ENCODE measurements at places on chromosomes 7 and 10.

GRCh38 chr10:50426485-50426884 lies 175.2 kb upstream of the ASAH2 start:
- no peak for DNase-seq

- peak; percentile 85 for DNase-seq
These were observed 123.6 kb downstream of the TCF7L2 start for GRCh38 chr10:113073549-113074189.

- peak; percentile 39 for DNase-seq
These were observed at the start of gene CDHR1 for GRCh38 chr10:84194424-84195043. CDHR1 (plus strand) TSS chr10:84194537; CDS start chr10:84194761, 224 bp downstream.

DNA sequence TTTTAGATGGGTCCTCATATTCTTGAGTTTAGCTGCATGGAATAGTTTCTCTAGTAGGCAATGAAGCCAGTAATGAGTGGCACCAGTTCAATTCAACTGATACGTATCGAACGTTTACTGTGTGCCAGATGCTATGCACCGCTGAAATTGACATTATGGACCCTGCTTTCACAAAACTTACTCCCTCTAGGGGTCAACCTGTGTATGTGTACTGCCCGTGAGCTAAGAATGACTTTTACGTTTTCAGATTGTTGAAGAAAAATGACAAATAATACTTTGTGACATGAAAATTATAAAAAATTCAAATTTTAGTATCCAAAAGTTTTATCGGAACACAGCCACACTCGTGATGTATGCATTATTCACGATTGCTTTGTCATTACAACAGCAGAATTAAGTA lies 95.5 kb downstream of the ZMYND11 start:
- DNase-seq = no peak

- no peak for DNase-seq
These were observed 107.0 kb upstream of the INSIG1 start for GRCh38 chr7:155190688-155191087.

GRCh38 chr10:124106241-124106879 lies 13.0 kb upstream of the CHST15 start:
- DNase-seq = peak; percentile 89

DNA sequence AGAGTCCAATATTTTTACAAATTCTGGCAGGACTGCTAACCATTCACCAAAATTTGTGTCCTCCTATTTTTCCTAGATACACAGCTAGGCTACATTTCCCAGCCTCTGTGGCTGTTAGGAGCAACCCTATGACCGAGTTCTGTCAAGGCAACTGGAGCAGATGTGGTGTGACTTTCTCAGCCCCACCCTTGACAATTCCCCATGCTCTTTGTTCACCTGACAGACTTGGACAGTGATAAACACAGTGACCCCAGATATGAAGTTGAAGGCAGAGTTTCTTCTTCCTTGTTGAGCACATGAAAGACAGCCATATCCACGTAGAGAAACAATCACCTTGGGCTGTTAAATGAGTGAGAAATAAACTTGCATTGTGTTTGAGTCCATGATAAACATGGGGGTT lies 1162.1 kb downstream of the SORCS3 start:
- no peak for DNase-seq

DNA sequence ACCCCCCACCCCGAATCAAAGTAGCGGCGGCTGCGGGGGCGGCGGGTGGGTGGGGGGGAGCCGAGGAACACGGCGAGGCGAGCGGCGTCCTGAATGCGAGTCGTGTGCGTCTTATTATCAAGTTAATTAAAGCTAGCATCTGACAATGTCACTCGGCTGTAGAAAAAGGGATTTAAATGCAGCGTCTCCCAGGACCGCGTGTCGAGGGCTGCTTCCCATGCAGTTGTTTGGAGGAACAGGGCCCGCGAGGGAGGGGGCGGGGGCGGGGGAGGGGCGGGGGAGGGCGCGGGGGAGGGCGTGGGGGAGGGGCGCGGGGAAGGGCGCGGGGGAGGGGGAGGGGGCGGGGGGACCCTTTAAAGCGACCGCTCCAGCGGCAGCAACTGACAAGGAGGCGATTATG lies 2.7 kb upstream of the UNCX start:
- no peak for DNase-seq

- DNase-seq = no peak
These were observed 68.0 kb upstream of the CTTNBP2 start for GRCh38 chr7:117941138-117941810.

DNA sequence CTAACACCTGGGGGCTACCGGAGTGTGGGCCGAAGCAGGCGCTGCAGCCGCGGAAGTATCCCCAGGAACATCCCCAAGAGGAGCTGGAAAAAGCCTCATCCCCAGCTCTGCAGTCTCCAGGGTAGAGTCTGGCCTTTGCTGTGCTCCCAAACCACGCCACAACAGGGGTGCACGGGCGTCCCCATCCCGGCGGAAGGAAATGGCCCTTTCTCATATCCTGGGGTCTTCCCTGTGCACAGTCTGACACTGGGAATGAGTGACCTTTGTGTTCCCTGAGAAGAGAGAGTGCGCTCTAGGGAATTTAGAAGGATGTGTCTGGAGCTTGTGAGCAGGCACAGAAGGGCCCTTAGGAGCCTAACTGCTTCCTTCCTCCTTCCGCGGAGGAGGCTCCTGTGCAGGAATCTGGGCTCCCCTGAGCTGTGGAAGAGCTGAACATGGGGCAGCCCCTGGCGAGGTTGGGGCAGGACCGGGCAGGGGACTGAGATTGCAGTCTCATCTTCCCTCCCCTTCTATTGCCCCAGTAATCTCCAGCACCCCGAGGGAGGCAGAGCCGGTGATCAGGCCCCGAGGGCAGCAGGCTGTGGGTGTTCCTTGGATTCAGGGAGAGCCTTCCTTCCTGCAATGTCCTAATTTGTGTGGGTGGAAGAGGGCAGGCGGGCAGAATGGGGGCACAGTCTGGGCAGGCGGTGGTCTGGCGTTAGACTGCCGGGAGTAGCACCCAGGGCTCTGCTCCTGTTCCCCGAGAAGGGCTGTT lies 1.3 kb downstream of the REPIN1 start:
- no peak for DNase-seq

DNA sequence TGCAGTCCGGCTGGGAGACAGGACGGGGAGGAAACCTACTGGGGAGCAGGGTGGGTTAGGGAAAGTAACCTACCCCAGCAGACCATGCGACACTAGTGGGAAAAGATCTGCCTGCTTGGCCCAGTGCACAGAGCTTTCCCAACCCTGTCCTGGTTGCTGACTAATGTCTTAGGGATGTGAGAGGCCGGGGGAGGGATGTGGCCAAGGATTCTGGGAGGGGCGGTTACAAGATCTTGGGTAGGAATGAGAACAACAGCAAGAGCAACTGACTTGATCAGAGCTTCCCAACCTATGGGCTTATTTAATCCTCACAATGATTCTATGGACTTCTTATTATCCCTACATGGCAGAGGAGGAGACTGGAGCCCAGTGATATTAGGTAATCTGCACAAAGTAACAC lies 24.0 kb upstream of the EIF5AL1 start:
- peak; percentile 83 for DNase-seq

- DNase-seq = no peak
These were observed 57.2 kb downstream of the CALML3 start for GRCh38 chr10:5581670-5582566.

- no peak for DNase-seq
These were observed 5.7 kb upstream of the ZNF503 start for GRCh38 chr10:75407224-75407712.

All from bronchial epithelial cell (primary cell).